Gastroesophageal sphincter (tissue), 4 donors: ENCODE measurements at places on chromosomes 6 and 20.

- H3K27ac ChIP-seq, result no peak overlapping the region
- H3K27me3 ChIP-seq, result no peaks in the 10 kb centered on the region
- H3K36me3 ChIP-seq, result no peaks in the 10 kb centered on the region
- ATAC-seq, result no peak
Measured at GRCh38 chr6:31579119-31579505, 3.1 kb downstream of the LTB start.

DNA sequence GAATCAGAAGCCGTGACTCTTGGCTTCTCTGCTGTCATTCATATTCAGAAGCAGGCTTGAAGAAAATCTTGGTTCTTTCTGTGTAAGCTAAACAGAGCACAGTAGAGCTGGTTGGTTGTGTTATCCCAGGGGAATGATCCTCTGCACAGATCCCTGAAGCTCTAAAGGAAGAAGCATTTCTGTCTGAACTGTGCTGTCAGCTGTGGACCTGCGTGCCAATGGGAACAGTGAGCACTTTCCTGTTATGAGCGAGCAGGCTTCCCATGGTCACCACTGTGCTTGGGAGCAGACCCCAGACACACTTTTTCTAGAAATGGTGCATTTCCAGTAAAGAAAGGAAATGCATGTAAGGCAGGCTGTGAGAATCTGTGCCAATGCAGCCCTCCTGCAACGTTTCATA lies 490.2 kb downstream of the EPM2A start:
- H3K4me3 ChIP-seq, result no peak overlapping the region
- no peaks in the 10 kb centered on the region for H3K36me3 ChIP-seq
- no peaks in the 10 kb centered on the region for H3K27me3 ChIP-seq
- ATAC-seq, result no peak
- H3K4me1 ChIP-seq, result no peaks in the 10 kb centered on the region
- no peak overlapping the region for H3K27ac ChIP-seq

GRCh38 chr6:116409756-116410155 lies 39.0 kb downstream of the DSE start:
- no peak overlapping the region for H3K27ac ChIP-seq
- H3K4me3 ChIP-seq, result no peak overlapping the region
- peaks cover 2% of the 10 kb centered on the region for H3K4me1 ChIP-seq
- ATAC-seq, result no peak
- no peaks in the 10 kb centered on the region for H3K36me3 ChIP-seq

DNA sequence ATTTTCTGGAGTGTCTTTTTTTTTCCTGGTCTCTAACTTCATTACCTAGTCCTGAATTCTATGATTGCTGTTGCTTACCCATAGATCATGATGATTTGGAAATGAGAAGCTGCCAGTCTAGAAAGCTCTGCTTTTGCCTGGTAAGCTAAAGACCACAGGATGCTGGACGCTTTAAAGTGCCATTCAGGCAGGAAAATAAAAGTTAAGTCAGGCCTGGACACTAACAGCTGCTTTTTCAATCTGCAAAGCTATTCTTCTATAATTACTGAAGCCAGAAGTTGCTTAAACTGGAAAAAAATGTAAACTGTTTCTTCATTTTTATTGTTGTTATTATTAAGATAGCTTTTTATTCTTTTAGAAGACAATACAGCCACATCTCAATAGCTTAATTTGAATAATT lies 129.8 kb upstream of the SPACA1 start:
- no peaks in the 10 kb centered on the region for H3K4me1 ChIP-seq
- no peak overlapping the region for H3K27ac ChIP-seq
- no peak for ATAC-seq
- no peaks in the 10 kb centered on the region for H3K27me3 ChIP-seq
- no peak overlapping the region for H3K4me3 ChIP-seq

DNA sequence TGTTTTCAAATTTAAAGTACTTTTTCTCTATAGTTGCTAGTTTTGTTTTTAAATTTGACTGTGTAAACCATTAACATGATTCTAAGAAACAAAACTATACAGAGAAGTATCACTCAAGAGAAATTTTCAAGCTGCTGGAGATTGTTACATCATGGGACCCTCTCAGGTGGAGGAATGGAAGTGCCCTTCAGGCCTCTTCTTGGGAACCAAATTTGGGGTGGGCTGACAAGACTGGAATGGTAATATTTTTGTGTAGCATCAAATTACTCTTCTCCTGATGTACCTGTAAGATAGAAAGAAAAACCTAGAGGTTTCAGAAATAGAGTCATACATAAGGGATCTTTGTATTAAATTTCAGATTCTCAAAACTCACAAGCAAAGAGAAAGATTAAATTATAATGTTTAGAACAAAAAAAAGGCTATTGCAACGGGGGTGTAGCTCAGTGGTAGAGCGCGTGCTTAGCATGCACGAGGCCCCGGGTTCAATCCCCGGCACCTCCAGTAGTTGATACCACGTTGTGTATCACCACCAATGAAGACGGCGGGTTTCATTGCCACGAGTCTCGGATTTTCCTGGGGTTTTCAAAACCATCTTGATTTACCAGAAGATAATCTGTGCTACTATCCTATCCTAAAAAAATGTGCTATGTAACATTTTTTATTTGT lies 193.7 kb downstream of the GPX5 start:
- peaks cover 77% of the 10 kb centered on the region for H3K27me3 ChIP-seq
- no peaks in the 10 kb centered on the region for H3K4me1 ChIP-seq
- no peak overlapping the region for H3K27ac ChIP-seq
- H3K4me3 ChIP-seq, result no peak overlapping the region
- H3K36me3 ChIP-seq, result no peaks in the 10 kb centered on the region
- no peak for ATAC-seq

- H3K27me3 ChIP-seq, result no peaks in the 10 kb centered on the region
- H3K27ac ChIP-seq, result peak overlapping the region; percentile 34
- H3K4me1 ChIP-seq, result no peaks in the 10 kb centered on the region
- H3K36me3 ChIP-seq, result no peaks in the 10 kb centered on the region
Measured at GRCh38 chr6:12528136-12528535, 188.4 kb upstream of the PHACTR1 start.

GRCh38 chr6:11317885-11318771 lies 85.7 kb upstream of the NEDD9 start:
- peak overlapping the region; percentile 73 for H3K27ac ChIP-seq
- no peak overlapping the region for H3K4me3 ChIP-seq
- no peaks in the 10 kb centered on the region for H3K27me3 ChIP-seq
- H3K4me1 ChIP-seq, result no peaks in the 10 kb centered on the region
- peak; percentile 86 for ATAC-seq

GRCh38 chr6:39080246-39080875 lies 31.8 kb downstream of the GLP1R start:
- ATAC-seq, result no peak
- H3K36me3 ChIP-seq, result no peaks in the 10 kb centered on the region
- H3K27ac ChIP-seq, result no peak overlapping the region
- H3K27me3 ChIP-seq, result peaks cover 27% of the 10 kb centered on the region
- no peaks in the 10 kb centered on the region for H3K4me1 ChIP-seq
